ENCODE measurements at places on chromosomes 3 and 15. TPM values are rescaled to one million over a fixed set of nuclear protein-coding genes. Genes with fewer than 3 reads are reported as not detected.
A peak's percentile ranks its signal among the peaks of the same experiment; 100 is the strongest.

Gene GLCE
- 14.8 TPM for total RNA-seq

Gene ALDH1A3
- 61.6 TPM for total RNA-seq

Gene HIGD1A
- 88.3 TPM for total RNA-seq

Gene BBX
- total RNA-seq = 63.4 TPM

Gene CD200R1
- under 0.01 TPM for total RNA-seq

Gene DCBLD2
- total RNA-seq = 278 TPM

Gene EXD1
- total RNA-seq = not detected

Gene HYAL1
- total RNA-seq = under 0.01 TPM

Gene MESP2
- total RNA-seq = 0.72 TPM

Gene ARGFX
- not detected for total RNA-seq

GRCh38 chr3:53807117-53807810 lies 39.0 kb downstream of the CHDH start:
- DNase-seq = no peak

GRCh38 chr3:15273227-15273626 lies 59.2 kb downstream of the SH3BP5 start:
- no peak for DNase-seq

- DNase-seq = peak; percentile 9
Observed at GRCh38 chr3:131142580-131142979, 115.9 kb downstream of the NEK11 start.

GRCh38 chr15:55289011-55289745 lies 435 bp downstream of the RAB27A start:
- DNase-seq = peak; percentile 81

DNA sequence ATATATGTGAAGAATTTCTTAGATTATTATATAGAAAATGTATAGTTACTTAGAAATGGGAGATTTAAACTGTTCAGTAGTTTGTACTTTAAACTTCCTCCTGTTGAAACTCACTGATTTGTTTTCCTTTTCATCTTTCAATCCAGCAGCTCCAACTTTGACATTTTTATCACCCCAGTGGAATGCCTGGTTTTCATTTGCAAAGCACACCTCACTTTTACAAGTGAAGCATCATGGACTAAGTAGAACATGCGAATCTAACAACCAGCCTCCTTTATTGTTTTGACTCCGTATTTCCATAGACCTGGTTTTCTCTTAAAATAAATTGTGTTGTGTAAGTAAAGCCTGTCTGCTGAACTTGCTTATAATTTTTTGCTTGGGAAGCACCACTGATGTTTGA lies 97.8 kb upstream of the ROBO2 start:
- DNase-seq = no peak

GRCh38 chr3:115361806-115362205 lies 214.7 kb upstream of the ZBTB20 start:
- no peak for DNase-seq

GRCh38 chr3:141403576-141403975 lies 35.3 kb downstream of the ZBTB38 start:
- no peak for DNase-seq

DNA sequence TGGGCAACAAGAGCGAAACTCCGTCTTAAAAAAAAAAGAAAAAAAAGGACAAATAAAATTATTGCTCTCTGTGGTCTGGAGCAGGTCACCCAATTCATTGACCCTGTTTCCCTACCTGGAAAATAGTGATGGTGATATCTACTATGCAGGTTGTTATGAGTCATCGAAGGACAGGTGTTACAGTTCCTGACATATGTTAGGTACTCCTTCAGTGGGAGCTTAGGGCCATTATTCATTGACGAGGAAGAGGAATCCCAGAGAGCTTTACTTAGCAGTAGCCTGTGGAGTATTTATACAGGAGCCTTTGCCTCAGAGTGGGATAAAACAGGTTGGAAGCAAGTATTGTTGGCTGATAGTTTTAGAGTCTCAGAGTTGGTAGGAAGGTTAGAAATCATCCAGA lies 74.5 kb downstream of the SLC7A14 start:
- DNase-seq = no peak

DNA sequence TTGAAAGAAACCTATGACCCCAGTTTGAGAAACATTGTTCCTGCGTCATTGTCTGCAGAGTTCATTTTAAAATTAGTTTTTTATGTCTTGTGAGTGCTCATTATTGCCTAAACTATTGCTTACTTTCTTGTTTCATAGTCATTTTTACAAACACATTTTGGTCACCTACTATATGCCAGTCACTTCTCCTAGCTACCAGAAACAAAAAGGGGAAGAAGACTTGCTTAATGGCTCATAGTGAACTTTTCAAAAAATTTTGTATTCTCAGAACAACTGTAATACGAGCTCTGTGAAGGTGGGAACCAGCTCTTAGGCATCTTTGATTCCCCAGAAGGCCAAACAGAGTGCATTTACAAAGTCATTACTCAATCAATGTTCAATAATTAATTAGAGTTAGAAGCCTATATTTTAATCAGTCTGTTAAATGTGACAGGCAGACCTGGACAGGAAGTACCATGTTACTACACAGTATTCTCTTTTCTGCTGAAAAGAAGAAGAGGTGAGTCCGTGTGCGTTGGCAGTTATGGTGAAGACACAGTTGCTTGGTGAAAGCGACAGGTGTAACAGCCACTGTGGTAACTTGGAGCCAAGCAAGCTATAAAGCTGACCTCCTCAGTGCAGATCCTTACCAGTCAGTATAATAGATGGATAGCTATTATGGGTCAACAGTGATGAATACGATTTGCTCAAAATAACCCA lies 46.6 kb downstream of the DPPA2 start:
- no peak for DNase-seq

DNA sequence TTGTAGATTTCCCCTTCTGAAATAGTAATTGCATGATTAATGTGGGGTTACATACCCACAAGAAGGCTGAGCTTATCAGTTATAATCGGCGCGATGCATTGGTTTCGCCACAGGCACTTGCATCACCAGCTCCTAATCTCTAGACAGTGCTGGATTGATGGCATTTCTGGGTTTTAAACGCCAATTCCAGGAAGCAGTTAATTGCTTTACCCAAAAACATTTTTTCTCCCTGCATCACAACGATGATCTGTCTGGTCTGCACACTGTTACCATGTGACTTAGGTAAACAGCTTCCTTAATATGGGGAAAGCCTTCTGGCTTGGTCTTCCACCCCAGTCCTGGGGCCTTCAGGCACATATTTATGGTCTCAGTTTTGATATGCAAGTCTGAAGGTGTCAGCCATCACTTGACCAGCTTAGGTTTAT lies 70.0 kb upstream of the HEG1 start:
- peak; percentile 89 for DNase-seq

DNA sequence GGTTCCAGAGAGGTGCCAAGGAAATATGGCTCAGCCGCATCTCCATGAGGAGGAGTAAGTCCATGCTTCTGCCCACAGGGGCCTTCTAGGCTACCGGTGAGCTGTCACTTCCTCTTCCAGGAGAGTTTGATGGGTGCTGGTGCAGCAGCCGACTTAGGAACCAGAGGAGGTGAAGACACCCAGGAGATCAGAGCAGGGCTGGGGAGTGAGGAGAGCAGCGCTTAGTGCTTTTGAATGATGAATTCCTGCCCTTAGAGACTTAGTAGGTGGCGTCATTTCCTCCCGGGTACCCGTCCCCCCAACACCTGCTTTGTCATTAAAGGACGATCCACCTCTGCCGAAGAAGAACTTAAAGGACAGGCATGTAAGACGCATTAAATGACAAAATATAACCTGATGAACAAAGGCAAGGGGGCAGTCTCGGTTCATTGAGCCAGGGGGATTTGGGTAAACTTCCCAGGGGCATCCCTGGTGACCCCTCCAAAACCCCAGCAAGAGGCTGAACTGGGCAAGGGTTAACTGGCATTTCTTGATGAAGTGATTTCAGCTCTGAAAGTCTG lies 67.6 kb downstream of the HES1 start:
- peak; percentile 51 for DNase-seq

DNA sequence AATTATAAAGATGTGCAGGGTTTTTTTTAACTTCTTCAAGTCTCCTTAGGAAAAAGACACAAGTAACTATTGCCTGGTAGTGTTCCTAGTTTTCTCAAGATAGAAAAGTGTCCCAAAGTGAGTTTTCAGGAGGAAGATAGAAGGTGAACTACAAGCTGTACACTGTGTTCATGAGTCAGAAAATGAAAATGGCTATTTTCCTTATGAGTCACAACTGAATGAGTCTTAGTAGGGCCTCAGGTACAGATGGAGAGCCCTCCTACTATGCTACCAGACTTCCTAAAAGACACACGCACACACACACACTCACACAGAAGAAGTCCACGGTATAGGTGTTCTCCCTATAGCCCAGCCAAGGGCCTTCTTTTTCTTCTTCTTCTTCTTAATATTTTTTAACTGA lies 3.1 kb downstream of the MYO1E start:
- peak; percentile 56 for DNase-seq

DNA sequence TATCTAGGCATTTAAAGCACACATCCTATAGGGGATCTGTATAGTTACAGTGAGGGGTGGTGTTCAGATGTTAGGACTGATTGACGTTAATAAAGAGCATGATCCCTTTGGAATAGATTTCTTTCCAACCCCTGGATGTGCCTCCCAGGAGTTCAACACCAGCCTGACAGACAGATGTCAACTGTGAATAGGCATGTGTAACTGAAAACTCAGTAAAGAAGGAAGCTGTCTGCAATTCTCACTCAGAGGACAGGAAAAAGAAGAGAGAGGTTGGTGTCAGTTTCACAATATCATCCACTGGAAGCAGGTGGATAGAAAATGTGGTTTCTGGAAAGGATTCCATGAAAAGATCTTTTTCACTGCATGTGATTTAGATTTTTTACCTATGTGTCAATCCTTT lies 396.3 kb downstream of the NSUN3 start:
- no peak for DNase-seq

GRCh38 chr3:79255292-79255691 lies 512.5 kb downstream of the ROBO1 start:
- DNase-seq = no peak

- no peak for DNase-seq
Observed at GRCh38 chr3:102223132-102223531, 211.7 kb upstream of the ZPLD1 start.

DNA sequence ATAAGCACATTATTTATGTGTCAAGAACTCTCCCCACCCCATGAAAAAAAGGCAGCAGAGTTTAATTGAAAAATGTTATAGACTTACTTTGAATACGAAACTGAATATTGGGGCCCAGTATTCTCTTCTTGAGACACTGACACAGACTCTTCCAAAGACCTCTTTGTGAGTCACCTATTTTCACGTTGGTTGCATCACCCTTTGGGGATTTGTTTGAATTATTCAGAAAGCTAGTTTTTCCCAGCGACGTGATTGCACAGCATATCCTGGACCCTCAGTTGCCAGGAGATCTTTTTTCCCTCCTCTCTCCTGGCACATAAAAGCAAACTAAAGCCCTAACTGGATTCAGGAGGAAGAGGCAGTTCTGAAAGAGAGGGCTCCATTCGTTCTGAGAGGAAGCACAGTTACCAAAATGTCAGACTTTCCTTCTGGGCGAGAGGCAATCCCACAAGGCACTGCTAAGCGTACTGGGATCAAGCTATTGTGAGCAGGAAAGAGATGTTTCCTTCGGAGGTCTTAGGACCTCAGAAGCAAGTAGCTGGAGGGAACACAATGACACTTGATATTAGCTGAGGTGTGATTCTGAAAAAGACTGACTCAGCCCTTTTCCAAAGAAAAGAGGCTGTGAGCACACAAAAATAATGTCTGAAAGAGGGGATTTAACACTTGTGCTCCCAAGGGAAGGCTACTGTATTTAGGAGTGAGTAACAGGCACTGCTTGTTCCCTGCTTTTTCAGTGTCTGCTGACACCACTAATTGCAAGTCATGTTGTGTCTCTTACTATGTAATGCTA lies 65.8 kb upstream of the CADPS start:
- no peak for DNase-seq

DNA sequence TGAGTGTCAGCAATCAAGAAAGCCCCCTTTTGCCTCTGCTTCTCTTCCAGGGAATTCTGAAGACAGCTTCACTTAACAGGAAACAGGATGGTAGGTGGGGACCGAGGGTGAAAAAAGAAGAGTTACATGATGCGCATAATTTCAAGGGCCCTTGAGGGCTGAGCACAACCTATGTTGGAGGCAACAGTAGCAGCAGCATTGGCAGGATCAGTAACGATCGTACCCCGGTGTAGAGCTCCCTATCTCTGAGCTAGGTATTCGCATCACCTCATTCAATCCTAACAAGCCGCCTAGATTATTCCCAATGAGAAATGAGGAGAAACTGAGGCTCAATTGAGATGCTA lies 432 bp upstream of the RAD54L2 start:
- DNase-seq = peak; percentile 50

DNA sequence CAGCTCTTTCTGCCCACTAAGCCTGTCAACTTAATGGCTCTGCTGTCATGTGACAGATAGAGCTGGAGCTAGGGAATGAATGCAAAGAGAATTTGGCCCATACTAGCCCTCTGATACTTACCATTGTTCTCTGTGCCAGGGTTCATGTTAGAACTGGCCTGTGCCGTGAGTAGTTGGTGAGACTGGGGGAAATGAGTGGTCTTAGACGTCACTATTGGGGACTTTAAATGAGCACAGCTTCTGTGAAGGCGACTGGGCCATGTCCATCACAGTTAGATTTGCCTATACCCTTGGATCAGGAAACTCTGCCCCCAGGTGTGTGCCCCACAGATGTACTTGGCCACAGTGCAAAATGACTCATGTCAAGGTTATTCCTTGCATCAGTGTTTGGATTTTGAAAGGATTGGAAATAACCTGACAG lies 124.9 kb downstream of the PTPRG start:
- no peak for DNase-seq

DNA sequence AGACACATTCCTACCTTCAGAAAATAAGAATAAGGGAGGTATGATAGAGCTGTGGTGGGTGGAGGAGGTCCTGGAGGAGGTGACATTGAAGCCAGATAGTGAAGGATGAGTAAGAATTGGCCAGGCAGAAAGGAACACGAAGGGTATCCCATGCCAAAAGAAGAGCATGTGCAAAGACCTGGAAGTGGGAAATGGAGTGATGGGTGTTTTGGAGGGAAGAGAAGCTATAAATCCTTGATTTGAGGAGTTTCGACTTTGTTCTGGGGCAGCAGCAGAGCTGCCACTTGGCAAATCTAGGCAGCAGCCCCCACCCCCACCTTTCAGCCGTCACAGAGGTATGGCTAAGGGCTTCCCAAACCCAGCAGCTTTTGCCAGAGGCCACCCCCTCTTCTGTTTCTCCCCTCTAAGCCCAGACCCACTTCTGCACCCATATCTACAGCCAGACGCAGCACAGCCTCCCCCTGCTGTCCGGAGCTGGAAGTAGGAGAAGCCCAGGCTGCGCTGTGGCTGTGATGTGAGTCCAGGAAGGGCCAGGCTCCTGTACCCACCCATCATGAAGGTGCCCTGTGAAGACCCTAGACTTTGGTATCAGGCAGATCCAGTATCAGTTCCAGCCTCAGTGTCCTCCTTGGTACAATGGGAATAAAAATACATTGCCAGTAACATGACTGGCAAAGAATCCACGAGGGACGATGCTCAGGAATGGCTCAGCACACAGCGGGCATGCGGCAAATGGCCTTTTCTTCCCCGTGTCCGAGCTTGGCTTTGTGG lies 188.7 kb upstream of the LINGO1 start:
- peak; percentile 97 for DNase-seq

GRCh38 chr3:141895731-141896130 lies 19.3 kb downstream of the ATP1B3 start:
- DNase-seq = no peak

GRCh38 chr3:72134989-72135451 lies 350.1 kb upstream of the PROK2 start:
- no peak for DNase-seq

GRCh38 chr15:63677778-63678177 lies 80.6 kb downstream of the FBXL22 start:
- DNase-seq = no peak
